ENCODE measurements at places on chromosomes 13 and 19.
A peak's percentile ranks its signal among the peaks of the same experiment; 100 is the strongest.

DNA sequence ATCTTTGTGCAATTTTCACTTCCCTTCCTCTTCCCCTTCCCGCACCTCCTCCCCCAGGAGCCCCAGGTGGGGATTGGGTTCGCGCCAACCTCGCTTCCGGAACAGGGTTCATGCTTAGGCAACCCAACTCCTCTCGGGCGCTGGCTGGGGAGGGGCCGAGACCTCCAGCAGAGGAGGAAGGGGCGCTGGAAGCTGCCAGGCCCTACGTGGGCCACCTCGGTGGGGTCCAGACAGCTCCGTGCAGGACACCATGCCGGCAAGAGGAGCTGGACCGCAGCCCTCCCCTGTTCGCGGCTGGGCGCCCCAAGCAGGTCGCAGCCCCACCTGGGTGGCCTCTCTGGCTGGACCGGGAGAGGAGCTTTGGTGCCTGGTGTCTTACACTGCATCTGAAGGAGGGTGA, 91.1 kb downstream of the SPACA7 start:
- no peak for DNase-seq

- DNase-seq: peak; percentile 86
These were observed 512.8 kb downstream of the LMO7 start for GRCh38 chr13:76148926-76149325.

- no peak for DNase-seq
These were observed 29.5 kb downstream of the SLC25A15 start for GRCh38 chr13:40818926-40819325.

- DNase-seq: no peak
These were observed 9.0 kb downstream of the BLOC1S3 start for GRCh38 chr19:45187421-45188100.

DNA sequence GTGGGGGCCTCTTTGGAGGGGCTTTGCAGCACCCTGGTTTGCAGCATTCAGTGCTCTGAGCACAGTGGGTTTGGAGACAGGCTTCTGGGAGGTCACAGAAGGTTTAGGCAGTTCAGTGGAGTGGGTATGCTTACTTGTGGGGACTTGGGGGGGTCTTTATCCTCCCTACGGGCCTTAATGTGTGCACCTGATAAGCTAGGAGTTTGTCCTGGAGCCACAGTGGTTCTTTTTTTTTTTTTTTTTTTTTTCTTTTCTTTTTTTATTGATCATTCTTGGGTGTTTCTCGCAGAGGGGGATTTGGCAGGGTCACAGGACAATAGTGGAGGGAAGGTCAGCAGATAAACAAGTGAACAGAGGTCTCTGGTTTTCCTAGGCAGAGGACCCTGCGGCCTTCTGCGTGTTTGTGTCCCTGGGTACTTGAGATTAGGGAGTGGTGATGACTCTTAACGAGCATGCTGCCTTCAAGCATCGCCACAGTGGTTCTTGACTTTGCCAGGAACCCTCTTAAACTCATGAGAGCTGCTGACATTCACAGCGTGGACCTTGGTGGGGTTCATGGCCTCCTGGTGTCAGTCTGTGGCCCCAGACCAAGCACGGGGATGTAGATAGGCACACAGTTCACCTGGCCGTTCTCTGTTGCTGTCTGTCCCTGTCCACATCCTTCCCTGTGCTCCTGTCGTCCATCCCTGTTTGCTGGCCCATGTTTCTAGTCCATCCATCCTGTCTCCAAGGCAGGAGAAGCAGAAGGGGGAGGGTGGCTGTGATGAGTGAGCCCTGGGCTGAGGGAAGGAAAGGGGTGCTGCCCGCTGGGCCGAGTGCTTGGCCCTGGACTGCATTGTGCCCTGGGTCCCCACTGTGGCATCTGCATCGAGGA, 2.7 kb downstream of the EGLN2 start:
- no peak for DNase-seq

GRCh38 chr19:42548552-42548951, 20.3 kb upstream of the CEACAM1 start:
- DNase-seq: no peak

DNA sequence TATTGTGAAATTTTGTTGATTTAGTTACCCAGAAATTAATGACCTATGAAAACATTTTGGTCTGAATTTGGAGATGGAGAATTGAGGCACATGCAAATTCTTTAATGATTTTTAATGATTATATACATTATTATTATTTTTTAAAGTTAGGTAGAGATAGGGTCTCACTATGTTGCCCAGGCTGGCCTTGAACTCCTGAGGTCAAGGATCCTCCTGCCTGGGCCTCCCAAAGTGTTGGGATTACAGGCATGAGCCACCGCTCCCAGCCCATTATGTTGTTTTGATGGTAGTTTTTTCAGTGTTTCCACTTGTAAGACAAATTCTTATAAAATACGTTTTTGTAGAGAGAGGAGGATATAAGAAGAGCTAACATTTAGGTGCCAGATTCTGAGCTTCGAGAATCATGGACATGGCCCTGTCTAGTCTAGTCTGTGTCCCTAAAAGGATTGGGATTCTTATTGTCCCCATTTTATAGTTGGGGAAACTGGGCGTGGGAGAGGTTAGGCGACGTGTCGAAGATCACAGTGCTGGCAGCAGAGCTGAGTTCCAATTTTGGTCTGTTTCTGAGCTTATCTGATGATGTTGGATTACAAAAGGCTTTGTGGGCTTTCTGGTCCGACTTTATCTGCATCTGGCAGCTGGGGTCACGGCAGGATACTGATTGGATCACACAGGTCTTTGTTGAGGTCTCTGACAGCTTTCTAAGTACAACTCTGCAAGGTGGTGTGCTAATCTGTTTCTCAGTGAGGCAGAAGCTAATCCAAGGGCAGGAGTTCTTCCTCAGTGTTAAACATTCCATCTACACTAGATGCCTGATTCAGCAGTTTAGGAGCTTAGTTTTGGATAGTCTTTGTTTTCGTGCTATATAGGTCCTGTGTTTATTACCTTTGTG, 7.5 kb upstream of the WDR88 start:
- no peak for DNase-seq

GRCh38 chr19:39671739-39672363, 16.1 kb downstream of the LGALS16 start:
- DNase-seq: peak; percentile 46

Measured in AG08395 (cell line).